ENCODE measurements at places on chromosomes 2 and 18. TPM values are rescaled to one million over a fixed set of nuclear protein-coding genes. Genes with fewer than 3 reads are reported as not detected.

Gene CCDC85A
- 23.5 TPM for total RNA-seq

Gene LRP1B
- total RNA-seq, result not detected

Gene CYTIP
- total RNA-seq, result not detected

Gene SLC9A4
- not detected for total RNA-seq

Gene PAX3
- total RNA-seq, result 19.3 TPM

Gene ABCG8
- not detected for total RNA-seq

Gene SEPTIN10
- total RNA-seq, result 102 TPM

Gene ABCB11
- total RNA-seq, result not detected

Gene ANKRD62
- total RNA-seq, result not detected

DNA sequence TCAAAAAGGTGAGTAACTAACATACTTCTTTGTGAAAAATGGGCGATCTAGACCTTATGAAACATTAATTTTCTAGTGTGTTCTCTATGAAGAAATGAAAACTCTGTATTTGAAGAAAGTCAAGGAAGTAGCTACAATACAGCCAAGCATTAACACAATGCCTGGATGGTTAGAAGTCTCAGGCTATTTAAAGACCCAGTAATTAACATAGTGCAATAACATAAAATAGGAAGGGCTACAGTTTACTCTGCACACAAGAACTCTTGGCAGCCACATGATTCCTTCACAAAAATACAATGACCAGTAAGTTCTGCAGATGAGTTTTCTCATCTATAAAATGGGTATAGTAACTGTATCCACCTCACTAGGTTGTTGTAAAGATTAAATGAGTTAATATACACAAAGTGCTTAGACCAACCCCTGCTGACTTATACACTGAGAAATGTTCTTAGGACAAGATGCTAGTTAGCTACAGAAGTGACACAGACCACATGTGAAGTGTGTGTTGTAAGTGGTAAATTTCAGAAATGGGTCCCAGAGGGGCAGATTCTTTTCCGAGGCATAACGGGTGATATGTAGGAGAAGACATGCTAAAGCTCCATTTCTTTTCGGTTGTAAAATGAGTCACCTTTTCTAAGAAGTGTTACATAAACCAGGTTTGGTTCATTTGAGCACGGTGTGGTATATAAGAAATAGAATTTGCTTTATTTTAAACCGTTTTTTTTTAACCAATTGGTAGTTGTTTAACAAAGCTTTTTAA lies 61.8 kb downstream of the CXCR4 start:
- peaks cover 3% of the 10 kb centered on the region for H3K27me3 ChIP-seq
- H3K27ac ChIP-seq, result no peak overlapping the region
- no peaks in the 10 kb centered on the region for H3K36me3 ChIP-seq
- H3K4me1 ChIP-seq, result no peaks in the 10 kb centered on the region

DNA sequence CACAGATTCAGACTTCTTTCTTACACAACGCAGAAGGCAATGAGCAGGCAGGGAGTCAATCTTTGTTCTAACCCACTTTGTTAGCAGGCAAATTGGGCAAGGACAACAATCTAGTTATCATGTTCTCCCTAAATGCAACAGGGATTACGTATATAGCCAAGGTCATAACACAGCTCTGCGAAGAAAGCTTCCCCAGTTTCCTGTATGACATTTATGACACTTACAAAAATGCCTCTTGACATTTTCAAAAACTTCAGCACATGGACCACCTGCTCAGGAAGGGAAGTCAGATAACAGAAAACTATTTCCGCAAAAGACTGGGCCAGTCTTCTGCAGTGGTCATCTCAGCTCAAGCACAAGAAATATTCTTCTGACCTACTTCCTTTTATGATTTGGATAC lies 106.1 kb downstream of the IRS1 start:
- H3K4me3 ChIP-seq, result no peak overlapping the region
- H3K36me3 ChIP-seq, result no peaks in the 10 kb centered on the region
- DNase-seq, result no peak
- no peak overlapping the region for H3K27ac ChIP-seq

DNA sequence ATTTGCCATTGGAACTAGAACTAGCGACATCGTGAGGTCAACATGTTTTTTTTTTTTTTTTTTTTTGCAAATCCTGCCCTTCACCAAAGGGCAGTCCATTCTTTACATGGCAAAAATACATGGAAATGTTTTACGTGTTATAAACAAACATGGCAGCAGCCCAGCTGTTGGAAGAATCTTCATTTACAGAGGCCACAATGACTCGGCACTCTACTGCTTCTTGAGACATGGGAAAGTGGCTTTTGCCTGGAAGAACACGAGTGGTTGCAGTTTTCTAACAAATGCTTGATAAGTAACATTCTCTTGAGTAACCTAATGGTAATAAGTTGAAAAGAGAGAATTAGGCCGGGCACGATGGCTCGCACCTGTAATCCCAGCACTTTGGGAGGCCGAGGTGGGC lies 22.8 kb upstream of the POLR1B start:
- no peaks in the 10 kb centered on the region for H3K4me1 ChIP-seq
- DNase-seq, result no peak
- no peak overlapping the region for H3K4me3 ChIP-seq

DNA sequence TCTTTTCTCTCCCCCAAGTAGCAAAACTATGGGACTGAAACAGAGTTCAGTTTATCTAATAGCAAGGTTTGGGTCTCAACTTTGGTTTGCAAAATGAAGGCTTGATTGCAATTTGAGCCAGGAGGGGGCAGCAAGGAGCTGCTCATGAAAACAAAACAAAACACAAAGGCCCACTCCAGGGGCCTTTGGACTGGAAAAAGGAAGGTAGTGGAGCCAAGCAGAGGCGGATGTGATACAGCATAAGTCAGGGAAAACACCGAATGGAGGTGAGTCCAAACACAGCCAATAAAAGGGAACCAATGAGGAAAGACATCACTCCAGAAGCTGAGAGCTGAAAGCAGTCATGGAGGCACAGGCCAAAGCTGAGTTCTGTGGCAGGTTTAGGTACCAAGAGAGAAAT lies 799.7 kb upstream of the ACVR2A start:
- no peak for DNase-seq
- no peaks in the 10 kb centered on the region for H3K36me3 ChIP-seq
- H3K4me1 ChIP-seq, result no peaks in the 10 kb centered on the region
- no peak overlapping the region for H3K27ac ChIP-seq
- H3K4me3 ChIP-seq, result no peak overlapping the region

DNA sequence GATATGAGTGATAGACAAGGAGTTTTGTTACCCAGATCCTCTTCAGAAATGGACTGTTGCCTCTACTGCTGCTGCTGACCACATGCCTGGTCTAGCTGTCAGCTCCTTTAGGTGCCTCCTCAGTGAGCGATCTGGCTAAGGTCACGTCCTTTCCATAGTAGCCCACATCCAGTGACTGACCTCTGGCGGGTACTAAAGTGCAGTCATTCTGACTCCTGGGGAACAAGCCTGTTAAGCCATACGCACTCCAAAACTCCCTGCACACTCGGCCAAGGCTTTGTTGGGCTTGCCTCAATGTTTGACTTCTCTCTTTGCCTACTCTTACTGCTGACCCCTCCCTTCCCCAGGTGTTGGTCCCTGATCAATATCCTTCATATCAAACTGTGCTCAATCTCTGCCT lies 685.2 kb downstream of the IRS1 start:
- peaks cover 57% of the 10 kb centered on the region for H3K4me1 ChIP-seq
- H3K27ac ChIP-seq, result peak overlapping the region; percentile 76

GRCh38 chr2:179344280-179344964 lies 79.8 kb upstream of the SESTD1 start:
- peak; percentile 23 for DNase-seq
- peaks cover 23% of the 10 kb centered on the region for H3K4me1 ChIP-seq
- peak overlapping the region; percentile 79 for H3K27ac ChIP-seq
- H3K36me3 ChIP-seq, result no peaks in the 10 kb centered on the region

- DNase-seq, result no peak
- H3K36me3 ChIP-seq, result no peaks in the 10 kb centered on the region
- H3K4me3 ChIP-seq, result no peak overlapping the region
- H3K27ac ChIP-seq, result no peak overlapping the region
- H3K27me3 ChIP-seq, result peaks cover 34% of the 10 kb centered on the region
- peaks cover 7% of the 10 kb centered on the region for H3K4me1 ChIP-seq
Measured at GRCh38 chr2:64220894-64221617, 76.8 kb upstream of the PELI1 start.

- no peaks in the 10 kb centered on the region for H3K27me3 ChIP-seq
- no peaks in the 10 kb centered on the region for H3K36me3 ChIP-seq
- DNase-seq, result no peak
- H3K4me1 ChIP-seq, result no peaks in the 10 kb centered on the region
- no peak overlapping the region for H3K4me3 ChIP-seq
- no peak overlapping the region for H3K27ac ChIP-seq
Measured at GRCh38 chr18:1593091-1593490, 688.4 kb downstream of the ADCYAP1 start.

DNA sequence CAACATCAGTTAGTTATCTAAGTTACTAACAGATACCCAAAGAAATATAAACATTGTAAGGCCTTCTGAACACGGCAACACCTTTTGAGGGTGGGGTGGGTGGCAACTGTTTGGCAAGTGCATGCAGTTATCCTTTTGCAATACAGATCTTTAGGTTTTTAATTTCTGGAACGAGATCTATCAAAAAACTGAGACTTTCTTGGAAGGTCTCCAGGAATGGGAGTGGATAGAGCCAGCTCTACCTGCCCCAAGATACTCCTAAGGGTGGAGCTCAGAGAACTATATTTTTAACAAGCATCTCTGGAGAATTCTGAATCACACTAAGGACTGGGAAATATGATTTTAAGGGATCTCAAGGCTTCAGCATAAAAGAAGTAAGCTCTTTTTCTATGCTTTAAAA lies 11.4 kb upstream of the GALNT1 start:
- DNase-seq, result no peak
- no peaks in the 10 kb centered on the region for H3K36me3 ChIP-seq
- peaks cover 10% of the 10 kb centered on the region for H3K4me1 ChIP-seq
- no peak overlapping the region for H3K4me3 ChIP-seq
- H3K27me3 ChIP-seq, result peaks cover 7% of the 10 kb centered on the region

GRCh38 chr18:8711736-8712135 lies 6.4 kb downstream of the MTCL1 start:
- H3K27ac ChIP-seq, result no peak overlapping the region
- DNase-seq, result no peak
- H3K4me3 ChIP-seq, result no peak overlapping the region
- H3K36me3 ChIP-seq, result peaks cover 62% of the 10 kb centered on the region

DNA sequence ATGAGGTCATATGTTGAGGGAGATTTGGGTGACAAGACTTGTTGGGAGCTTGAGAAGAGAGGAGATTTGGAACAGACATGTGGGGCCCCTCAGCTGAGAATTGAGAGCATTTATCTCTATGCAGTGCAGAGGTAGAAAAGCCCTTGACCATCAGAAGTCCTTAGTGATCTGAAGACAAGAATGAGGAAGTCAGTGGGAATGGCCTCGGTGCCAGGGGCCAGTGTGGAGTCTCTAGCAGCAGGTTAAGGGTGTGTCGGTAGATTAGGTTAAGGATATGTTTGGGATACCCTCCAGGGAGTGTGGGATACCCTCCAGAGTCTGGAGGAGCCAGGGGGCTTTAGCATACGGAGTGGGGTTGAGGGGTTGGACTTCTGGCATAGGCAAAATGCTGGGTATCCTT lies 41.6 kb downstream of the FBXO48 start:
- H3K27ac ChIP-seq, result no peak overlapping the region
- no peaks in the 10 kb centered on the region for H3K4me1 ChIP-seq
- H3K27me3 ChIP-seq, result peaks cover 12% of the 10 kb centered on the region
- DNase-seq, result no peak
- H3K4me3 ChIP-seq, result no peak overlapping the region

DNA sequence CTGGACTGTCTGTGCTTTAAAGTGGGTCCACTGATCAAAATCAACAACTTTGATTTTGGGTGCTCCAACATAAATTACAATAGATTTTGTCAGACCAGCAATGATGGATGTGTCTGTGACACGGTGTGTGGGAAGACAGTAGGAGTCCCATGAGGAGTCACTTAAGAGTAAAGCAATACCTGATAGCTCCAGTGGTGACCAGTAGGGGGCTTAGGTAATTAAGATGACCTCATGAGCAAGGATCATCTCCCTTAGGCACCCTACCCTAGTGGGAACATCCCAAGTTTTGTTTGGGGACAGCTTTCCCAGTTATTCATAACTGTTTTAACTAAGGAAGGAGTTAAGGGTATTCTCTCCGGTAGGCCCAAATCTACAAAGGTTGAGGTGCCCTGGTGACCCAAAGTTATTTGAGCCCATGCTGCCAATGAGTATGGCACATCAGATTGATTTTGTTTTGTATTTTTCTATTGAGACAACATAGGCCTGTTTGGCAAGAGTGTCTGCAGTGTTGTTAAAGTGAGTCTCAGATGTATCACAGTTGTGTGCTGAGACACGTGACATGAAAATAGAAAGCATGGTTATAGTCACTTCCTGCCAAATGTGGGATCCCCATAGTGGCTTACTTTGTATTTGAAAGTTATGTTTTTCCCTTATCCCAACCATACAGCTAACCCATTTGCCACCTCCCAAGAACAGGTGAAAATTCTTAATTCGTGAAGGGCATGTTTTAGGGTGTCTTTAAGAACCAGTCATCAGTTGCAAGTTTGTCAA lies 1337.6 kb upstream of the SLC39A10 start:
- DNase-seq, result no peak
- H3K27me3 ChIP-seq, result no peaks in the 10 kb centered on the region

DNA sequence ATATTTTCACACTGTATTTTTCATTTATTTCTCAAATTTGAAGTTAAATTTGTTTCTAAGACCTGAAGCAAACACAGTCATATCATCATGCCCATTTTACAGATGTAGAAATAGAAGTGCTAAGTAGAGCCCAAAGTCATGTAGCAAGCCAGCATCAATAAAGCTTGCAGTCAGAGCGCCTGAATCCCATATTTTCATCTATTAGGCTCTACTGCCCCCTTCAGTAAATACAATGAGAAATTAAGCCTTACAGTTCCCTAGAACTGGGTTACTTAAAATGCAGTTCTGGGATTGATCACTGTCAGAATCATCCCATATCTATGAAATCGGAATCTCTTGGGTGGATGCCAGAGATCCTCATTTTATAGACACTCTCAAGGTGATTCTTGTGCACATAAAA lies 419.9 kb downstream of the TGIF1 start:
- H3K27me3 ChIP-seq, result no peaks in the 10 kb centered on the region
- H3K36me3 ChIP-seq, result no peaks in the 10 kb centered on the region
- peaks cover 36% of the 10 kb centered on the region for H3K4me1 ChIP-seq
- H3K4me3 ChIP-seq, result no peak overlapping the region
- peak; percentile 64 for DNase-seq
